Dorsolateral prefrontal cortex (tissue), 122 donors: ENCODE measurements at places on chromosomes 5 and 9.

- DNase-seq = no peak
Measured at GRCh38 chr5:150341989-150342388, 15.5 kb upstream of the TCOF1 start.

DNA sequence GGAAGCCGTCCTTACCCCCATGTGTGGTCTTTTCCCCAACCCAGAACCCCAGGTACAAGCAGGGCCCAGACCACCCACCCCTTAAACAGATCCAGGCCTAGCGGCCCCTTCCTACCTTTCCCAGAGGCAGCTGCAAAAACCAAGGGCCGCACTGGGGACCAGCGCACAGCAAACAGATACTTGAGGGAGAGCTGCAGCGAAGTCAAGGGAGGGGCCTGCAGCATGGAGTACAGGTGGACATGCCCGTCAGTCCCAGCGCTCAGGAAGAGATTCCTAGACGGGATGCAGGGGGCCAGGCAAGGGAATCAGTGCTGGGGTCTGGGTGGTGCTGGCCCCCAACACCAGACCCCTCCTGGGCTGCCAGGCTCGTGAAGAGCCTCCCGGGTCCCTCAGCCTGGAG lies 22.5 kb downstream of the DYNC2I2 start:
- no peak for DNase-seq

GRCh38 chr5:148844433-148845280 lies 18.2 kb downstream of the ADRB2 start:
- DNase-seq = no peak

GRCh38 chr9:78805771-78806170 lies 508.8 kb downstream of the PSAT1 start:
- no peak for DNase-seq

GRCh38 chr9:72743836-72744235 lies 209.0 kb downstream of the ALDH1A1 start:
- DNase-seq = no peak

- DNase-seq = no peak
Measured at GRCh38 chr9:100577776-100578448, at the start of gene CAVIN4. Gene CAVIN4 (plus strand): TSS chr9:100578079. CDS start chr9:100578144, 65 bp downstream.

- DNase-seq = peak; percentile 45
Measured at GRCh38 chr5:131375351-131375750, 111.5 kb downstream of the CDC42SE2 start.

DNA sequence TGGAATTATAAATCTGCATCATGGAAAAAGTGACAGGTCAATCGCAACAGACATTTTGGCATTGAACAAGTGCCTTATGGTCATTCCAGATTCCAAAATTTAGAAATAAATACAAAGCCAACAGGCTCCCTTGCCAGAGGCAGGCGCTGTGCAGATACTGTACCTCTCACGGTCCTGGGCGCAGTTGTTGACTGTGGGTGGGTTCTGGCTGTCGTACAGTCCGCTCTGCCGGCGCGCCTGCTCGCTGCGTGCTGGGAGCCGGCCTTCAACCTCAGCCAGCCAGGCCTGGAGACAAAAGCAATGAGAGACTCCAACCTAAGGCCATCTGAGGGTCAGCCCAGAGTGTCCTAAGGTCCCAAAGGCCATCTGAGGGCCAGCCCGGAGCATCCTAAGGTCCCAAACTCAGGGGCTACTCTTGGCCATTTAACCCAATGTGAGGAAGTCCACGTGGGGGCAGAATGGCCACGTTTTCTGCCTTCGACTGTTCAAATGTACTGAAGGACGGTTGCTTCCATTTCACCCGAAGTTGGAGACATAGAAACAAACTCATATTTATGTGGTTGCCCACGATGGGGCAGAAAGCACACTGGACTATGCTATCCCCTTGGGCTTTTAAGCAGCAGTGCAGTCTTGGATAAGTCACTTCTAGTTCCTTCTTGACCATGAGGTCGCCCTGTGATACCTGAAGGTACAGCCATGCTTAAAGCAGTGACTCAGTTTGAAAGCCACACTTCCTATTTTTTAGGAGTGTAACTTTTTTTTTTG lies 65.2 kb downstream of the USP20 start:
- DNase-seq = no peak

DNA sequence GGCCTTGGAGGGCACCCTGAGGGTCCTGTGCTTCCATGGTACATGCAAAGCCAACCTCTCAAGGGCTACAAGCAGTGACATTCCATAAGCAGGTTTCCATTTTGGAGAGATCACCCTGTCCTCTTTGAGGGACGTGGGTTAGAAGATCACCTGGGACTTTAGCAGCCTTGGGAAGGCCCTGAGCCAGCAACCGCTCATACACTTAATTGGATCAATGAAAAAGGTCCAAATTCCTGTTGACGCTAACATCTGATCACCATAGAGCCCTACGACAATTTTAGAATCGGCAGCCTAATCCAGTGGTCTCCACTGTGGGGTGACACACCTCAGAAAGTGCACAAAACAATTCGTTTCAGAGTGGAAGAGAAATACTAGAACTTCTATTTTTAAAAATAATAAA lies 196.0 kb upstream of the NR3C1 start:
- no peak for DNase-seq

GRCh38 chr9:27749838-27750237 lies 176.6 kb upstream of the C9orf72 start:
- DNase-seq = peak; percentile 9

- DNase-seq = peak; percentile 76
Measured at GRCh38 chr5:139294374-139295165, 1.0 kb downstream of the MATR3 start.

DNA sequence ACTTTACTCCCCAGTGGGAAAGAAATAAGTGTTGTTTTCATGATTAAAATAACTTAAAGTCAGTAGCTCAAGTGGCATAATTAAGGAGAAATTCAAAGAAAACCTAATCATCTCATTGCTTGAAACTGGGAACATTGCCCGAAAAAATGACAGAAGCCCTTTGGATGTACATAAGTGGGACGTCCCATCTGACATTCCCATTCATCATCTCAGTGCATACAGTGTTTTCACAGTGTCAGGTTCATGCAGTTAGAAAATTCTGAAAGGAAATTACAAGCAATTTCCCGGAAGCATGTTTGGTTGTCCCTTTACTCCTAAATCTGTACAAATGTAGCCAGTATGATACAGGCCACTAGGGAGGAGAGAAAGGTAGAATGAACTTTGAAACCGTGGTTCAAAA lies 95.6 kb downstream of the ADAMTS16 start:
- no peak for DNase-seq

GRCh38 chr5:10243660-10244240 lies 5.9 kb downstream of the ATPSCKMT start:
- no peak for DNase-seq

DNA sequence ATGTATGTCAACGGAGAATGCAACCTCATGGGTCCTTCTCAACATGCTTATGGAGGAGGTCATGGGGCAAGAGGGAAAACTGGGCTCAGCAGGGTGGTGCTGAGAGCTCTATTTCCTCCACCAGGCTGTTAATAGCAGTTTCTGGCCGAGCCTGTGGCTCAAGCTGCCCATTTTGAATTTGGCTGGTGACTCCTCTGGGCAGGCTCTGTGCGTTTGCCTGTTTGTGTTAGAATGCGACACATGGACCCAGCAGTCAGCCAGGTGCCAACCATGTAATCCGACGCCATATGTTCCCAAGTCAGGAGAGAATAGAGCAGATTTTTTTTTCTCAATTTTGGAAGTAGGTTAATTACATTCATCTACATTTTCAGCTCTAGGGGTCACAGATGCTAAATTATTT lies 387.7 kb upstream of the CLINT1 start:
- DNase-seq = no peak

GRCh38 chr9:121075251-121076036 lies 689 bp downstream of the CNTRL start:
- DNase-seq = no peak

DNA sequence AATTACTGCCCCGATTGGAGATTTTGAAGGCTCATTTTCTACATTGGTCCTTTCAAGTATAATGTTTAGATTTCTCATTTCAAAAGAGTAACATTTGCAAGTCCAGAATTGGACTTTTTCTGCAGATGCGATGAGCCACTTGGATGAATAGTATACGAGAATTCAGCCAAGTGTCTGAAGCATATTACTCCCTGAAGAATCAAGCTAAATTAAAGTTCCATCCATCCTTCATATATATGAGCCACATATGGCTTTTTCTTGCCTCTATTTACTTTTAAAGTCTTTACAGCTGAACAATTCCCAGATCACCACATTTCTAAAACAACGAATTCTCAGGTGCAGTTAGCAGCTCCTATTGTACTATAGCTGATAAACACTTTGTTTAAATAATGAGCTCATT lies 288.7 kb downstream of the CEMIP2 start:
- DNase-seq = no peak

- no peak for DNase-seq
Measured at GRCh38 chr5:20648981-20649380, 661.0 kb upstream of the CDH18 start.

DNA sequence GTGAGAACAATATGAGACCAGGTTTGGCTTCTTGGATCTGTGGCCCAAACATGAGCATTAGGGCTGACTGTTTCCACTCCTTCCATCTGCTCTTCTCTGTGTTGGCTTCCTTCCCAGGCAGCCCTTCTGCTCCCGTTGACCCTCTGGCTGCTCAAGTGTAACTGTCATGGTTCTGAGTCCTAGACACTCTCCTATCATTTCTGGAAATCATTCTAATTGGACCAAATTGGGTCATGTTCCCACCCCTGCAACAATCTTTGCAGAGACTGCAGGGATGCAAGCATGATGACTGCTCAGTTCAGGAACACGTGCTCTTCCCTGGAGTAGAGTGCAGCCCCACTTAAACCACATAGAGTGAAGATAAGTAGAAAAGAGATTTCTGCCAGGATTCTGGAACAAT lies 741.4 kb downstream of the TAF11L14 start:
- no peak for DNase-seq

- no peak for DNase-seq
Measured at GRCh38 chr5:155091768-155092717, 78.5 kb downstream of the KIF4B start.

GRCh38 chr9:35728041-35728971 lies 3.7 kb downstream of the TLN1 start:
- DNase-seq = no peak

- no peak for DNase-seq
Measured at GRCh38 chr9:130239363-130239695, 26.2 kb upstream of the HMCN2 start.

DNA sequence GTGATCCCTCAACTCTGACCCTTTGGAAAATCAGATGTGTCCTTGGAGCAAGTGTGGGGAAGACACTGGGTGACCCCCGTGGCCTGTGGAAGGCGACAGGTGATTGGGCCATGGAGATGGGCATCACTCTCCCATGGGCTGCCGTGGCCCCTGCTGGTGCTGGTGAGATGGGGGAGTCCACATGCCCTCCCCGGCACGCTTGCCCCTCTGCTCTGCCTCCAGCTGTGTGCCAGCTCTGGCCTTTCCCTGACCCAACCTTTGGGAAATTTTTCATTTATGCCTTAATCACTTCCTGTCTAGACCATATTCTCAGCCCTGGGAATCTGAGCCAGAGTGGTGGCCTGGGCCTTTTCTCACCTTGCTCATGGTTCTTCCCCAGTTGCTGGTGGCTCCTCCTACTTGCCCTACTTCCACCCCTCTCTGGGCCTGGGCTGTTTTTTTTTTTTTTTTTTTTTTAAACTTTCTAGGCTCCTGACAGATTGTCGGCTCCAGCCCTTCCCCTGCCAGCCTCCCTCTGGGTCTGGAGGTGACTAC lies 56.6 kb downstream of the RGS3 start:
- no peak for DNase-seq

DNA sequence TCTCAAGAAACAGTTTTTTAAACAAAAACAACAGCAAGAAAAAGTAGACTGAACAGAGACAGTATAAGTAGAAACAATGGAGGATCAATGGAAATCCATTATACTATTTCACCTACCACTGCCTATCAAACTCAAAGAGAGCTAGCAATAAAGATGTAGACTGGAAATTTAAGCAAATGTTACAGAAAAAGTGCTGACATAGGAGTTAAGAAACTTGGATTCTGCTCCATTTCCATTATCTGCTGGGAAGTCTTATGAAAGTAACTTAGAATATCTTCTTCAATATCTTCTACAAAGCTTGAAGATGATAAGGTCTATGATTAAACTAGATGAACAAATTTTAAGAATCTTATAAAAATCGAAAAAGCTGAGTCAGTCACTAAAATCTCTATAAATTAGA lies 1469.8 kb upstream of the C9orf72 start:
- DNase-seq = no peak

DNA sequence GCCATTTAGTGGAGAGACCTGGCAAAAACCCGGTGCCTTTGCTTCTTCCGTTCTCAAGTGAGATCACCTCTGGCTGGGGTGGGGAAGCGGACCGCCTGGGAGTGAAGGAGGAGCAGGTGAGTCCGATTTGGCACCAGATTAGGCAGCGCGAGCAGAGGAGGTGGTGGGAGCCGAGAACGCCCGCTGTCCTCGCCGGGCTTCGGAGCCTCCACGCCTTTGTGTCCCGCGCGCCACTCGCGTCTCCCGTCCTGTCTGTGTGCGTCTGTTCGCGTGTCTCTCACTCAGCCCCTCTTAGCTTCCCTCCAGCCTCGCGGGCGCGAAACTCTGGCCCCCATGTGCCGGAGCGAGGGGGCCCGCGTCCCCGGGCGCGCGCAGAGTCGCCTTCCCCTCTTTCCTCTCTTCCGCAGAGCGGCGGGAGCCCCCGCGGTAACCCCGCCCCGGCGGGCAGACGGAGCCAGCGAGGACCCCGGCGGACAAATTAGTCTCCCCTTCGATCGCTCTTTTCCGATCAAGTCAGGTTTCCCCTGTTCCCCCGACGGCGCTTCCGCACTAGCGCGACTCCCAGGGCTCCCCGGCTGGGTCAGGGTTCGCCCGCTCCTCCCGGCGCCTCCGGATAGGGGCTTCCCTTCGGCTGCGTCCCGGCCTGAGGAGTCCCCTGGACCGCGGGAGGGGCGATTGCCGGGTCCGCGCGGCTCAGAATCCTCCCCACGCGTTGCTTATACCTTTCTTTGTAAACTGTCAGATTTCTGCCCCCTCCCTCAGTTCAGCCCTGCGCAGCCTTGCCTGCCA lies 7.1 kb downstream of the POU4F3 start:
- no peak for DNase-seq

- DNase-seq = no peak
Measured at GRCh38 chr5:133124891-133125290, 73.1 kb downstream of the HSPA4 start.

GRCh38 chr5:140881889-140882590 lies at the start of gene PCDHA13:
Gene PCDHA13 (plus strand): TSS chr5:140882124. CDS start chr5:140882269, 145 bp downstream.
- DNase-seq = no peak

- DNase-seq = no peak
Measured at GRCh38 chr5:172421-172820, 18.9 kb upstream of the LRRC14B start.

GRCh38 chr5:16763211-16763610 lies 146.4 kb upstream of the RETREG1 start:
- no peak for DNase-seq

GRCh38 chr5:174877987-174878386 lies 153.6 kb downstream of the MSX2 start:
- no peak for DNase-seq

DNA sequence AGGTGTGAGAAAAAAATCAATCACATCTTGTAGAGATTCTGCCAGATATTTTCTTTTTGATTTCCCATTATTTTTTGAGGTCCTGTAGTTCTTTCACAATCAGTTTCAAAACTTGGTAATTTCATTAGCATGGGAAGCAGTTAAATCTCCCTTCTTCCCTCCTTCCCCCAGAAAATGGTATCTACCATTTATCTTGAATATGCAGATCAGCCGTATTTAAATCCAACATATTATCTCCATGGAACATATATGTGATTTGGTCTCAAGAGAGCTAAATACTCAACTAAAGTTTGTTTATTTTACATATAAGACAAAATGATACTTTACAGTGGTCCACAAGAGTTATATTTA lies 1034.8 kb downstream of the CDH12 start:
- no peak for DNase-seq

- no peak for DNase-seq
Measured at GRCh38 chr9:82490019-82490499, 501.5 kb downstream of the SPATA31D1 start.

- no peak for DNase-seq
Measured at GRCh38 chr5:67149951-67150523, 46.6 kb downstream of the CD180 start.
